ENCODE measurements at places on chromosomes 7 and 10.
A peak's percentile ranks its signal among the peaks of the same experiment; 100 is the strongest.

DNA sequence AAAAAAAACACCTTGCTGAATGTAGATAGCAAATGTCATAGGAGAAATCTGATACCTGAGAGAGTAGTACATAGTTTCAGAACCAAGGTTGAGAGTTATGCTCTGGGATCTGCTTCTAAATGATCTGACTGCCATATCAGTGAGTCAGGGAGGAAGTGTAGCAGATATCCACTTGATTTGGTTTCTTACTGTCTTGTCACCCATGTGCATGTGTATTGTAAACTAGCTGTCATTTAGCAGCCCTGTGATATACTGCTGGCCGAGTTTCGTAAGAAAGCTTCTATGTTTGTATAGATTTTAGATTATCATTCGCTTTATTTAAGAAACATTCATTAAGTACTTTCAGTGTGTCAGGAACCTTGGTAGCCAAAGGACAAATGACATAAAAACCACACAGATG lies 42.0 kb downstream of the SP4 start:
- DNase-seq = no peak

DNA sequence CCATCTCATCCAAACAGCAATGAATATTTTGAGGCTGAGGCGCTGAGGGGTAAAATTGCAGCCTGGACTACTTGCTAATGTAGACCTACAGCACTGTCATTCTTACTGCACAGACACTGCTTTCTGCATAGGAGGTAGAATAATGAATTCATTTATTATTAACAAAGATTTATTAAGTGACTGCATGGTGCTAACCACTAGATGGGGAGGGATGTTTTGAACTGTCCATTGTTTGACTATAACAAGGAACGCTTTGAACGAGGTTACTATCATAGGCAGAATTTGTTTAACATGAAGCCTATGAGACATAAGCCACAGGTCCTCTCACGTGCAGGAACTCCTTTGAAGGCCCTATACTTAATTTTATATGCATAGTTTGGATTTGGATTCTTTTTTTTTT lies 143.8 kb downstream of the CFTR start:
- DNase-seq = no peak

DNA sequence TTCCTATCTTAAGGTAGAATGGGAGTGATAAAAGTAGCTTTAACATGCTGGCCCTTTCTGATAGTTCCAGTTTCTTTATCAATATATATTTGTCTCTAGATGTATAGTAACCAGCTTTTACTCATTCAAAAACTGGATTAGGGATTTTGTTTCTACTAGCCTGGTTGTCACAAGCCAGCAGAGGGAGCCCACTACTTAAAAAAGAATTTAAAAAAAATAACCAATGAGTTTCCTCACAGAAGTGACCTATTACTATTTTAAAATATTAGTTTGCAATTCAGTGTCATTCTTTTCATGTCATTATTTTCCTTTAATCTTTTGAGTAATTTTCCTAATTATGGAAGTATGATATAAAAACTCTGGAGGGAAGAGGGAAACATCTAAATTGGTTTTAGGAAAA lies 142.1 kb downstream of the PHTF2 start:
- DNase-seq = peak; percentile 37

- peak; percentile 38 for DNase-seq
These were observed 35.9 kb upstream of the CACNB2 start for GRCh38 chr10:18104223-18104872.

GRCh38 chr7:101422356-101423195 lies 59.9 kb downstream of the COL26A1 start:
- DNase-seq = no peak

DNA sequence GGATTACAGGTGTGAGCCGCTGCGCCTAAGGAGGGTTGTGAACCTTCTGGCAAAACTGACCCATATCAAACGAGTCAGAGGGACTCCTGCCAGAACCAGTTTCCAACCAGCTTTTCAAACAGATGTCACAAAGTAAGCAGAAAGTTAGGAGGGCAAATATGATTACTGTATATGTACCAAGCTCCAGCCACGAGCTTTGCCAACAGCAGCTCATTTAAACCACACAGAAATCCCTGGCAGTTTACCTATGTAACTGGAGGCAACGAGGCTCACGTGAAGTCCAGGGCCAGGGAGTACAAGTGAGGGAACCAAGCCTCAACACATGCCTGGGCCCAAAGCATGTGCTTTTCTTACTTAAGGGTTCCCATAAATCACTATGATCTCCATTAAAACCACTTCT lies 12.5 kb upstream of the DAGLB start:
- DNase-seq = no peak

GRCh38 chr7:28121496-28121895 lies 59.1 kb downstream of the JAZF1 start:
- DNase-seq = no peak

- DNase-seq = no peak
These were observed 16.5 kb downstream of the GRID1 start for GRCh38 chr10:86349940-86350630.

- no peak for DNase-seq
These were observed 33.5 kb upstream of the TECTB start for GRCh38 chr10:112249722-112250121.

- DNase-seq = peak; percentile 75
These were observed 210.5 kb downstream of the ETV1 start for GRCh38 chr7:13778967-13779366.

GRCh38 chr10:61758433-61758832 lies 95.7 kb downstream of the CABCOCO1 start:
- DNase-seq = no peak

DNA sequence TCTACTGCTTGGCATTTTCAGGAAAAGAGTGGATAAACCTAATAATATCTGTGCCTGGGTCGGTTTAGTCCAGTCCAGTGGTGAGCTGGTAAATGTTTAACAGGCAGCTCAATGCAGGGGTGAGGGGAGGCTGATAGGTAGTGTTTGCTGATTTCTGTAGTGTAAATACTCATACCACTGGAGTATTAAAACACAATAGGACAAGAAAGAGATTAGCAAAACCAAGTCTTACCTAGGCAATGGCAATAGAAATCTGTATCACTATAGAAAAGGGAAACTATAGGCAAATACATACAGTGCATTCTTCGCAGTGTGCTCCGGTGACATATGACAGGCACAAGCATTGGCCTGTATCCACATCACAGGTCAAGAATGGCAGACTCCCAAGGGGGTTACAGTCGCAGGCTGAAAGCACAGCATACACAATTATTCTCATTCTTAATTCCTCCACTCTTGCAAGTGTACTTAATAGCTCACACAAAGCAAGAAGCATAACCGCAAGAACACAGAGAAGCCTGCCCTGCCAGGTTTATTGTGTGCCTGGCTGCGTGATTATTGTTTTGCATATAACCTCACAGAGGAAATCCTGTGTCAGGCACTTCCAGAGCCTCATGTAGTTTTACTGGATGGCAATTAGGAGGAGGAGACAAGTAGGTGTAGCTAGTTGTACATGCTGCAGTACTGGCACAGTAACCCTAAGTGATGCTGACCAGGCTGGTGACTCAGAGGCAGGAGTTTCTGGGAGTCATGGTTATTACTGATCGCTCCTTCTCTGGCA lies 35.0 kb downstream of the LAMB4 start:
- DNase-seq = no peak

DNA sequence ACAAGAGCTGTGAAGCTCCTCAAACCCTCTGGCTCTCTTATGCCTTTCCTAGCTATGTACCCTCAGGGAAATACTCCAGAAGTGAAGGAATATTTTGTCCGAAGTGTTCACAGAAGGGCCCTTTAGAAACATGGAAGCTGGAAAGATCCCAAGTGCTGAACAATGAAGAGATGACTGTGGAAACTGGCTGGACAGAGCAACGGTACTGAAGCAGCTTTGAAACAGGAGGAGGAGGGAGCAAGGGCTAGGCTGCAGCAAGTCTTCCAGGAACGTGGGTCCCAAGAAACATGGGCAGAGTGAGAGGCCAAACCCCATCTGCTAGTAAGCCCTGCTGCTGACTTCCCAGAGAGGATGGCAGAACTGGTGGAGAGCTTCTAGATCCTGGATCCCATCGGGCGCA lies 3.0 kb upstream of the PSAP start:
- no peak for DNase-seq

DNA sequence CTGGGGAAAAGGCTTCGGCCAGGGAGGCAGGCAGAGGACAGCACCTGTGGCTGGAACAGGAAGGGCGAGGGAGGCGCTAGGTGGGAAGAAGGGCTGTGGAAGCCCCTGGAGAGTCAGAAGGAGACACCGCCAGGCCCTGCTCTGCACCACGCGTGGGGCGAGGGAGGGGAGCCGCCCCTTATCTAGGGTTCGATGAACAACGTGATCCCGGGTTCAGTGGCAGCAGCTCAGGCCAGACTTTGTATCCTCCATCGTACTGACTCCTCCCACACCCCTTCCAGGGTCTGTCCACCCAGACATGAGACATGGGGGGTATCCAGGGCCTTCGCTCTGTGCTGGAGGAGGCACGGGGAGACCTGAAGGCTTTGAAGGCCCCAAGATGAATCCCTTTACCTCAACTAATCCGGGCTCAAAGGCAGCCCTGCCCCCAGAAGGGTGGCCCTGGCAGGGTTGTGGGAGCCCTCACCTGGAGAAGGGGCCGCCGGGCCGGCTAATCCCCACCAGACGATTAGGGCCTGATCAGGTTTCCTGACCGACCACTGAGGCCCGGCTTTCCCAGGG lies 110.8 kb downstream of the PDGFA start:
- no peak for DNase-seq

DNA sequence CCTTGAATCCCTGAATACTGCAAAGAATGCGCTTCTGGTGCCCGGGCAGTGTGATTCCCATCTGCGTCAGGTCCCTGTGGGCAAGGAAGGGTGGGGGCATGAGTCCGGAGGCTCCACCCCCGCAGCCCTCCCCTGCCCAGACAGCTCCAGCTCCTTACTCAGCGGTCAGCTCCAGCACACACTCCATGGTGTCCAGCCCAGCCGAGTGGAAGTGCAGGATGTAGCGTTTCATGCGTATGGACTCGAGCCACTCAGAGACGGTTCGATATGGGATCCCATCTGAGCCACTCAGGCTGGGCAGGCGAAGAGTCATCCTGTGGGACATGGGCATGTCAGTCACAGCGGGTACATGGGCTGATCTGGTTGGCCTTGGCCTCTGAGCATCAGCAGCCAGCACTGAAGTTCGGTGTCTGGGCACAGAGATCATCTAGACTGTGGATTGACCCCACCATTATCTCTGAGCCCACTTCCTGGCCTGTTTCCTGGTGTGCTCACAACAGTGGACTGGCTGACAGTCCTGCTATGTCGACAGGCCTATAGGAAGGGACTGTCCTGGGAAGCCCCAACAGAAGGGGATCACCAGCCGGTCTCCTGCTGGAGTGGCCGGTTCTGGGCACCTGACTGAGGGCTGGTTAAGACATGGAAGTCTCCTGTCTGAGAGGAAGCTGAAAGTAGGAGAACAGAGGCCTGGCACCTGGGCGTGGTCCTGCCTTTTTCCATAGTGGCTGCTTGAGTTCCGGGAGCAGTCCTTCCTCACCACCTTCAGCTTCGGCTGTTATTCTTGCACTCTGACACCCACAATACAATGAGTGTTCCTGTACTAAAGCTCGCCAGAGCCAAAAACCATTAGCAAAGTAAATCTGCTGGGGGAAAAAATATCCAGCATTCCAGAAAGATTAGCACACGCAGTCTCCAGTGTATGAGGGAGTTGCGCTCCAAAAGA lies 10.6 kb downstream of the ZYX start:
- no peak for DNase-seq

- no peak for DNase-seq
These were observed 376.6 kb downstream of the SORCS3 start for GRCh38 chr10:105017691-105018090.

DNA sequence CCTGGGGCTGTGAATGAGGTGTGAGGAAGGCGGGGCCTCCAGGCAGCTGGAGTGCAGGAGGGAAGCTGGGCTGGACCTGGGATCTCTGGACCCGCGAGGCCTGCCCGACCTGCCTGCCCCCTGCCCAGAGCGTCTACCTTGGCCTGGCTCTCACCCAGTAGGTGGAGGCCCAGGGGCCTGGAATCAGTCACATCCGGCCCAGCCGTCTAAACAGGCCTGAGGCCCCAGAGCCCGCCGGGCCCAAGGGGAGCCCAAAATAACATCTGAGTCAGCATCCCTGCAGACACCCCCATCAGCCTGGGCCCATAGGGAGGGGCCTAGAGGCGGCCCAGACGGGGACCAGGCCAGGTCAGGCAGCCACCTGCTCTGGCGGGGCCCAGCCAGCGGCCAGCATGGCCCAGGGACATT lies 15.1 kb upstream of the ELN start:
- DNase-seq = no peak

GRCh38 chr7:132516042-132516840 lies 60.0 kb downstream of the PLXNA4 start:
- DNase-seq = no peak

GRCh38 chr10:30171601-30172000 lies 112.2 kb upstream of the JCAD start:
- DNase-seq = no peak

- DNase-seq = peak; percentile 67
These were observed 21.7 kb upstream of the PCGF5 start for GRCh38 chr10:91198781-91199180.

- DNase-seq = no peak
These were observed 2.5 kb downstream of the ACTR3B start for GRCh38 chr7:152762056-152762455.

GRCh38 chr10:19209319-19209718 lies 160.7 kb downstream of the MALRD1 start:
- no peak for DNase-seq

GRCh38 chr7:105567024-105567423 lies 14.3 kb downstream of the EFCAB10 start:
- no peak for DNase-seq

- no peak for DNase-seq
These were observed 279.7 kb downstream of the AUTS2 start for GRCh38 chr7:69878015-69878414.

- DNase-seq = peak; percentile 13
These were observed 20.4 kb downstream of the PLEKHA8 start for GRCh38 chr7:30048582-30048981.

DNA sequence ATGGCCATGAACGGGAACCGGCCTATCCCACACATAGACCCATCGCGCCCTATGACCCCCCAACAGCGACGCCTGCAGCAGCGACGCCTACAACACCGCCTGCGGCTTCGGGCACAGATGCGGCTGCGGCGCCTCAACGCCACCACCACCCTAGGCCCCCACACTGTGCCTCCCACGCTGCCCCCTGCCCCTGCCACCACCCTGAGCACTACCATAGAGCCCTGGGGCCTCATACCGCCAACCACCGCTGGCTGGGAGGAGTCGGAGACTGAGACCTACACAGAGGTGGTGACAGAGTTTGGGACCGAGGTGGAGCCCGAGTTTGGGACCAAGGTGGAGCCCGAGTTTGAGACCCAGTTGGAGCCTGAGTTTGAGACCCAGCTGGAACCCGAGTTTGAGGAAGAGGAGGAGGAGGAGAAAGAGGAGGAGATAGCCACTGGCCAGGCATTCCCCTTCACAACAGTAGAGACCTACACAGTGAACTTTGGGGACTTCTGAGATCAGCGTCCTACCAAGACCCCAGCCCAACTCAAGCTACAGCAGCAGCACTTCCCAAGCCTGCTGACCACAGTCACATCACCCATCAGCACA lies 9.5 kb downstream of the POLD2 start:
- no peak for DNase-seq

DNA sequence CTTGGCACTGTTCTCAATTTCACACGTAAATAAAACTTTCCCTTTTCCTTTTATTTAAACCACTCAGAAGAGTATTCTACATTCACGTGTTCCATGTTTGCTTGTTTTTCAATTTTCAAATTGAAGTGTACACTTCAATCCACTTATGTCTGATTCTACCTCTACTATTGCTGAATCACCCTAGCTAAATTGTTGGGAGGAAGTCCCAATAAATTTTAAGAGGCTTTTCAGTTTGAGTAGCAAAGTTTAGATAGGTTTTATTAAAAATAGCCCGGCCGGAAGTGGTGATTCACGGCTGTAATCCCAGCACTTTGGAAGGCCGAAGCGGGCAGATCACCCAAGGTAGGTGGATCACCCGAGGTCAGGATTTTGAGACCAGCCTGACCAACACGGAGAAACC lies 1414.7 kb upstream of the CELF2 start:
- no peak for DNase-seq

Data from activated CD4-positive, alpha-beta T cell treated with anti-CD3 and anti-CD28 coated beads, Interleukin-10, Interleukin-2, amounts not matched to agents 100 ng/mL and 50 ng/mL, durations not matched to agents 16 hours and 8 hours (primary cell).